ENCODE measurements at places on chromosomes 7 and 10.

DNA sequence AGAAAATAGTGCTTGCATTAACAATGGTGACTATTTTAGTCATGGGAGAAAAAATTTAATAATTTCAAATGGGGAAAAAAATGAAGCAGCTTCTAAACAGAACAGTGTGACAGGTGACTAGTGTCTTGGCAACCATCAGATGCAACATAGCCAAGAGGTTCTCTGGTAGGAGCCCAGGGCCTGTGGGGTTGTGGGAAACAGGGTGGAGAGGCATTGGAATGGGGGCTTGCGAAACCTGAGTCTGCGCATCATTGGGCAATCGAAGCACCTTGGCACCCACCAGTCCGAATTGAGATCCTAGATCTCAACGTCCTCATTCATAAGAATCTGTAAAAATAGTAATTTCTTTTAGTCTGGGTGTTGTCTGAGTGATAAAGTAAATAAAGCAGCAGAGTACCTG lies 19.2 kb upstream of the PARD3 start:
- DNase-seq: no peak

- DNase-seq: no peak
These were observed 88.9 kb downstream of the C1GALT1 start for GRCh38 chr7:7271094-7271874.

- DNase-seq: peak; percentile 82
These were observed 21.3 kb downstream of the CALML3 start for GRCh38 chr10:5545778-5546710.

DNA sequence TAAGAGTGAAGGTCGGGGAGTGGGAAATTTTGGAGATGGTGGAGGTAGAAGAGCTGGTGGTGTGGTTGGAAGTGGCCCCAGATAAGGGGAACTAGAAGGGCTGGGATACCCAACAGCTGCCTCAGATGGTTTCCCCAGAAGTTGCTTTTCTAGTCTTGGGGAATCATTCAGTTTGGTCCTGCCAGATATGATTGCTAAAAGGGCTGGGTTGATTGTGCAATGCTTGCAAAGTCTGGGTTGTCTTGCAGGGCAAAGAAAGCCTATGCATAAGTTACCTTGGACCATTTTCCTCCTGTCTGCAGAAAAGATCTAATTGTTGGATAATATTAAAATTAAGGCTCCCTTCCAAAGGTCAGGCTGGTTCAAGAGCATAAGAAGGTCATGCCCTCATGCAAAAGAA lies 213.8 kb upstream of the ZNF804B start:
- no peak for DNase-seq

GRCh38 chr7:36207451-36208291 lies 54.6 kb downstream of the EEPD1 start:
- no peak for DNase-seq

DNA sequence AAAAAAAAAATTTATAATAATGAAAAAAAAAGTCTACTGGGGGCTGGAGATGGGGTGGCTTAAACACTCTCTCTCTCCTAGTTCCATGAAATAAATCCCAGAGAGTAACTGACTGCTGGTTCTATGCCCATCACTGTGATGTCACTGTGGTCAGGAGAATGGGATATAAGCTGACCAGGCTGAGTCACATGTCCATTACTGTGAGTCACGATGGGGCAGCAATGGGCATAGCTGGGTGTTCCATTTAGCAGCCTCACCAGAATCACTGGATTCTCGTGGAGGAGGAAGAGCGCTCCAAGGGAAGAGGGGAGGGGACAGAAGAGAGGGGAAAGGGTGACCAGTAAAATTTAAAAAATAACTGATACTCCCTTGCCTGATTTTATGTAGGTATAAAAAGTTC lies 37.1 kb downstream of the MASTL start:
- peak; percentile 1 for DNase-seq

- DNase-seq: no peak
These were observed 408.1 kb downstream of the AUTS2 start for GRCh38 chr7:70006261-70006920.

GRCh38 chr10:31757386-31757791 lies 171.2 kb downstream of the ARHGAP12 start:
- DNase-seq: no peak

GRCh38 chr7:106032295-106032694 lies 69.2 kb downstream of the CDHR3 start:
- DNase-seq: no peak

GRCh38 chr10:63553473-63553872 lies 32.3 kb downstream of the REEP3 start:
- DNase-seq: no peak

- DNase-seq: no peak
These were observed 303.5 kb downstream of the NEBL start for GRCh38 chr10:20593649-20594048.

DNA sequence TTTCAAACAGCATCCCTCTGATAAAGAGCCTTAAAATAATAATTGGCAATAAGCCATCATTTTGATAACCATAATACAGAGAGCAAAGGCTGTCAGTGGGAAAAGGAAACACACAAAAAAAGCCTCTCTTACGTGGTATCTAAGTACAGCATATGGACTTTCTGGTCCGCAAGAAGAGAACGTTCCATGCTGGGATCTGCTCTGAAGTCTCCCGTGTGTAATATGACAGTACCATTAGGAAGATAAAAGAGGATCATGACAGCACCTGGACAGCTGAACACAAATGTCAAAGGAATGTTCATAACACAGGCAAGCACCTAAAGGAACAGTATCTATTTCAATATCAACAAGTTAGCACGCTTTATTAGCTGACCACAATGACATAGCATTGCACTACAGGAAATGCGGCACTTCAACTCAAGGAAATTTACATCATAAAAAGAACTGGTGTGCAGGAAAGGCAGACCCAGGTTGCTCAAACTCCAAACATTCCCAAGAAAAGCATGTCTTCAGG lies 9.9 kb downstream of the DCLRE1A start:
- no peak for DNase-seq

- DNase-seq: no peak
These were observed 30.1 kb downstream of the SND1 start for GRCh38 chr7:127682140-127682539.

GRCh38 chr10:53122281-53122680 lies 349.7 kb upstream of the MBL2 start:
- DNase-seq: no peak

DNA sequence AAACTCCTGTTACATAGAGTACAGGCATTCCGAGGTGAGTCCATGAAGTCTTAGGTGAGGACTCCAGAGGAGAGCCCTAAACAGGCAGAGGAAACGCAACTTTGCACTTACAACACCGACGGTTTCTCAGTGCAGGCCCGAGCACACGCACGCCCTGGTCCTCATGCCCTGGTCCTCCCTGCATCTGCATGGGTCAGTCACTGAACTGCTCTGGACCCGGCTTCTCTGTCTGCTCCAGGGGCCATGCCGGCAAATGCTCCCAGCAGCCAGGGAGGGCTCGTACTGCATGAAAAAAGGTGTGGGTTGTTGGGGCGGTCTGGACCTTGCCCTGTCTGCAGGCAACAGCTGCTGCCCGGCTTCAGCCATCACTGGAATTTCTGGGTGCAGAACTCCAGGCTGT lies 317.3 kb upstream of the SHH start:
- no peak for DNase-seq
